Fibroblast of skin of right quadriceps (primary cell): ENCODE measurements at places on chromosomes 4 and X.
A peak's percentile ranks its signal among the peaks of the same experiment; 100 is the strongest.

GRCh38 chrX:86133761-86134160, 14.5 kb upstream of the DACH2 start:
- no peak for DNase-seq

- DNase-seq, result no peak
These were observed 70.7 kb upstream of the TAPT1 start for GRCh38 chr4:16297003-16297402.

GRCh38 chrX:108257556-108257955, 166.0 kb downstream of the ATG4A start:
- no peak for DNase-seq

- no peak for DNase-seq
These were observed 419.1 kb upstream of the LCORL start for GRCh38 chr4:18440527-18441202.

- DNase-seq, result no peak
These were observed 20.6 kb downstream of the ZNF721 start for GRCh38 chr4:478373-478772.

GRCh38 chr4:35506161-35506560, 738.2 kb downstream of the ARAP2 start:
- DNase-seq, result no peak

DNA sequence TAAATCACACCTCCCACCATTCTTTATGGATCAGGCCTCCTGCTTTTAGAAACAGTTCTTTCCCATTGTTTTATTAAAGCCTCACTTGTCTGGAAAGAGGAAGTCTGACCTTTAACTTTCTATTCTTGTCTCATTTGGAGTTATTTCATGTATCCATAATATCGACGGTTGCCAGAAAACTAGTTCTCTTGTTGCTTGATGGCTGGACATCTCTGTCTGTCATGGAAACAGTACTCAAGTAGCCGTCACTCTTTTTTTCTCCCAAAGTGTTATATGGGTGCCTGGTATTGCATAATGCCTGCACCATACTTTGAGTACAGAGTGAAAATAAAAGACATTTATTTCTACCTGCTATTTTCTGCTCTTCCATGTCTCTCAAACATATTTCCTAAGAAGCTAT, 61.4 kb downstream of the PHEX start:
- DNase-seq, result no peak

DNA sequence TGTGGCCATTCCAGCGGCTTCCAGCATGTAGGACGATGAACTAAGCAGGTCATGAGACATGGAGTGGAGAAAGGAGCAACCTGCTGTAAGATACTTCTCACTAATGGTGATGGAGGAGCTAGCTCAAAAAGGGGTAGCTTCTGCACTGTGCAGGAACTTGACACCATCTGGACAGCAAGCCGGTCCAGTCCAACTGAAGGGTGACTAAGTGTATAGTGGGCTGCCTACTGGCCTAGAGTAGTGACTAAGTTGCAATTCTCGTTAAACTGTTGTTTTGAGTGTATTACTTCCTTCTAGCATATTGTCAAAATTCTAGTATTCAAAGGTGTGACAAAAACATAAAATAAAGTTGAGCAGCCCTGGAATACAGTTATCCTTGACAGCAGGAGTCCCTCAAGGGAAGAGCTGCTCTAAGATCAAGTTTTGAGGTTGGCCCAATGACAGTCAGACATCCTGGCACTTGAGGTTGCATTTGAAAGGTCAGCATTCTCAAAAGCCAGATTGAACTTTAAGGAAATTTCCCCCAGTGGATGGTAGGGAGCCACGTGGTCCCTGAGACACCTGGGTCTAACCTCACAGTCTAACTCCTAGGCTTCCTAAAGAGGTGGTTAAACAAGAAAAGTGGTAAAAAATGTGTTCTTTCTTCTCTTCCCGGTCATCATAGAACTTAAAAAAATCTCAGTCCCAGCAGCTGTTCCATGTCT, 8.0 kb downstream of the CETN2 start:
- no peak for DNase-seq

DNA sequence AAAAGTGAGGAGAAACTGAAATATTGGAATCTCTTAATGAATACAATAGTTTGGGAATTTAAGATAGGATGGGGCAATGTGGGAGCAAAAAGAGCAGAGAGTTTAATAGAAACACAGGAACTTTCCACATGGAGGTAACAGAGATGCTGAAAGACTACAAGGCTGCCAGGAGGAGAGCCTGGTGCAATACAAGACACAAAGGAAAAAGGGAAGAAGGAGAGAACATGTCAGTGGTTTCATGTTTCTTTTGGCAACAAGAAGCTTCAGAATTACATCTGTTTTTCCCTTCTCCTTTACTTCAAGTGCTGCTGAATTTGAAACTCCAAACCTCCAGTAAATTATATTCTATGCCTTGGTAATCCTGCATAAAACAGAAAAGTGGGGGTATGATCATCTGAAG, 474.3 kb downstream of the FAT4 start:
- DNase-seq, result no peak

GRCh38 chr4:177005674-177006230, 213.0 kb upstream of the VEGFC start:
- DNase-seq, result peak; percentile 86

DNA sequence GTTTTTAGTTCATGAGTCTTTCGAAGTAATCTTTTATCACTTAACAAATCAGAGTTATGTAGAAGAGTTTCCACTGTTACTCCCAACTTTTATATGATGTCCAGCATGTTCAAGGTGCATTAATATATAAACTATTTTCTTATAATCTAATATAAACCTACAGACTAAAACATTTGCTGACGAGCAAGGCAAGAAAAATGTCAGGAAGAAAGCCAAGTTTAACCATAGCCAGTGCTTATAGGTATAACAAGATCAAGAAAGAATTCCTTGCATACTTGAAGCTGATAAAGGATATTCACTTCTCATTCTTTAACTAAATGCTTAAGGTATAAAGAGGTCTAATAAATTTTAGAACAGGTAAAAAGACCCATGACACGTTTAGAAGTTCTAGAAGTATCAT, 167.7 kb downstream of the NPNT start:
- peak; percentile 34 for DNase-seq

DNA sequence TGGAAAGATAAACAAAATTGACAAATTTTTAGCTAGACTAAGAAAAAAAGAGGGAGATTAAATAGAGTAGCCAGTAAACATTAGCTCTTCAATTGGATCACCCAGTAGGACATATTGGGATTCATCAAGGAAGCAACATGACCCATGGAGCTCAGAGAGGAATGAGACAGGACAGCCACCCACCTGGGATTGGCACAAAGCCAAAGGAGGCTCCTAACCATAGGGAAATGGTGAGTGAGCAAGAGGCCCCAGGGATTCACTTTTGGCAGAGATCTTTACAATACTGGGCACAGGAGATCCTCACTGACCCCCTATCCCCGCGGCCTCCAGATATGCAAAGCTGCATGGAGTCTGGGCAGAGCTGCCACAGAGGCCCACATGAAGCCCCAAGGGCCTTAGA, 34.8 kb upstream of the CXCL6 start:
- no peak for DNase-seq

DNA sequence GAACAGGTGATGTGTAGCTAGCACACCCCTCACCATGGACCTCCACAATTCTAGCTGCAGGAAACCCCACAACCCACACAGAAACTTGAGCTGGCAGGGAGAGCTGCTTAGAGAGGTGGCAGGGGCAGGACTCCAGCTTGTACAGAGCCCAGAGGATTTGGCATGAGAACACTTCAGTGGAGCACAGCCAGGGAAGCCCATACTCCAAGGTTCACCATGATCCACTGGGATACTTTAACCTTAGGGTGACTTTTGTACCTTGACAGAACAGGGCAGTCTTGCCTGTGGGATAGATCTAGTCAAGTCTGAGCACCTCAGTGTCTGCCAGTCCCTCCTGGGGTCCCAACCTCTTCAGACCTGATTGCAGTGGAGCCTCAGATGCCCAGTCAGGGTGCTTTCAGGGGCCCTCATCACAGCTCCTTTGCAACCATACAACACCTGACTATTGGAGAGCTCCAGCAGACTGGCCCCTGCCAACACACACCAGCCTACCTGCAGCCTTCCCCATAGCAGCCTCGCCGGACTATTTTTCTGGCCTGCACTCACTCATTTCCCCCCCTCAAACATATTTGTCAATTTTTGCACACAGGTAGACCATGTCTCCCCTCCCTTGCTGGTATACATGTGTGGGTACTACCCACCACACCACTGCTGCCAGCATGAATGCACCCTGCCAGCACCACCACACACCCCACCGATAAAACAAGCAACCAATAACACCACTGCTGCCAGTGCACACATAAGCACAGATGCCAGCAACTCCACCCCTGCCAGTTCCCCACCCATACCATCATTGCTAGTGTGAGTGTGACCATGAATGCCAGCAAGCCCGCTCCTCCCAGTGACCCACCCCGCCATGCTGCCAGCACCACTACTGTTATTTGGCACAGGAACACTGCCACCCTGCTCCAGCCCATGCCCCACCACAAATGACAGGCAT, 56.0 kb upstream of the CDX4 start:
- no peak for DNase-seq

DNA sequence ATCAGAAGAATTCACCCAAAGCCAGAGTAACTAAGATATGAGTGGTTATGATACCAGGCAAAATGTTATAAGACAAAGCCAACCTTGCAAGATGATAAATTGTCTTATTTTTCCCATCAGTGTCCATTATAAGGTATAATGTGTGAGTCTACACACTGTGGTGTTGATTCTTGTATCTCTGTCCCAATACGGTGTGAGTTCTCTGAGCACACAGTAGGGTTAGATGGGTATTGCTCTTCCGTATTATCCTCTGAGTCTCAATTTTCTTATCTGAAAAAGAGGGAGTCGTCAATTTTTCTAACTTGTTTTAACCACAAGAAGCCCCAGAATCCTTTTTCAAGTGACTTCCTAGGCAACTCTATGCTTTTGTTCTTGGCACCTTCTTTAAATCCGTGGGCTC, 69.9 kb downstream of the HMGB2 start:
- DNase-seq, result no peak

DNA sequence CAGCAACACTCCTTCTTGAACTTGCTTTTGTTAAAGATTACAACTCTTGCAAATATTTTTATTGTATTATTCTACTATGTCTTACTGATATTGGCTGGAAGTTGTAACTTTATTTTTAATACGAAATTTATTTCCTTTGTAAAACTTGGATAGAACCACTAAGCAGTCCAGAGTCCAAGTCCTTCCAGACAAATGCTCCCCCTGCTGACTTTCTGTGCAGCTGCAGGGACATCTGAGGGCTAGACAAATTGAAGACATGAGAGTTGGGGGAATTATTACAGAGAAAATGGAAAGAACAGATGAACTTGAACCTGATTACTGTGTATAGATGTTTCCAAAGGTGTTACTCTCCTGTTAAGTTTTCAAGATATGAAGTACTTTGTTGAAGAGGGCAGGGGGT, 238.8 kb downstream of the GRIA3 start:
- peak; percentile 37 for DNase-seq

GRCh38 chr4:17605236-17605635, 9.2 kb upstream of the MED28 start:
- no peak for DNase-seq

DNA sequence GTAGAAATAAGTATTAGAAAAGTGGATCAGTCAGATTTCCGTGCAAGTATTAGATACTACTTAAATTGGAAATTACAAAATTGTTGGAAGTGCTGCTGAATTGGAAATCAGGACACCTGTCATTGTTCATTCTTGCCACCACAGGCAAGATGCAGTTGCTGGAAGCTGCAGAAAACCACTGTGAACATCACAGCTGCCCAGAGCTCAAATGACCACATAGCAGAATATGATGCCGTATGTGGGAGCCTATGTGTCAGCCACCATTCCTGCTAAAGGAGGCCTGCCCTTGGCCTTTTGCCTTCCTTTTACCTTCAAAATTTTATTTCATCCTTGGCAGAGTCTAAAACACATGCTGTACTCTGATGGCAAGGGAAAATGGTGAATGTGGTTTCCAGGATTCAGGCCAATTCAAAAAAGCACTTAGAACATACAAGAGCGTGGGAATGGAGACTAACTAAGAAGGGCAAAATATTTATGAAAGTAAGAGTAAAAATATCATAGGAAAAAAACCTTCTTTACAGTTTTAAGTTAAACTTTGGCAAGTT, 1005.5 kb upstream of the GRID2 start:
- no peak for DNase-seq

DNA sequence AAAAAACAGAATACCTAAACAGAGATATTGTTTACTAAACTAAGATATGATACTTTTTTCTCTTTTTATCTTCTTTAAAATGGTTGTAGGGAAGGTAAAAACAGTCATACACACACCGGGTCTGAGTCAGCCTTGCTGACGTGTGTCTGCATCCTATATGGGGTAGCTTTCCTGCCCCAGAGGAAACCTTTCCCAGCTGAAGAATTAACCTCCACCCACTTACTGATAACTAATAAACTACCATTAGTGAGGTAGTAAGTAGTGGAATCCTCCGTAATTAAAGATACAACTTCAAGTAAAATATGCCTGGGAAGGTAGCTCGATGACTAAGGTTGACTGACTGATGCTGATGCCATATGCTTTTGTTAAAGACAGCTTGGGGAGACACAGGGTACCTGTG, 312.2 kb downstream of the DCTD start:
- DNase-seq, result peak; percentile 46

DNA sequence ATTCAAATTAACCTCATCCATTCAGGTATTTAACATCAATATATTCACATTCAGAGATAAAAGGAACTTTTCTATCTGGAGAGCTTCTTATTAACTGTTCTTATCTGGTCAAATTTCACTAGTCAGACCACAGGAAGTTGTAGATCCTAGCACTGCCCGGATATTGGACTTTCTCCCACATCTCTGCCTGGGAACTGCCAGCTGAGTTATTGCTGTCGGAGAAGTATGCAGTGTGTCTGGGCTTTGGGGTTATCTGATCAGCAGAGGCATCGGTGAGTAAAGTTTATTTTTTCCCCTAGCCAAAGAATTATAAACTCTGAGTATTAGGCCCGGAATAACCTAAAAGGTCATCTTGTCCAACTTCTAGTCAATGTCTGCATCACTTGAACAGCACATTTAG, 45.1 kb downstream of the OR13H1 start:
- peak; percentile 5 for DNase-seq

- DNase-seq, result no peak
These were observed 10.4 kb downstream of the ADAMTS3 start for GRCh38 chr4:72558655-72559054.

DNA sequence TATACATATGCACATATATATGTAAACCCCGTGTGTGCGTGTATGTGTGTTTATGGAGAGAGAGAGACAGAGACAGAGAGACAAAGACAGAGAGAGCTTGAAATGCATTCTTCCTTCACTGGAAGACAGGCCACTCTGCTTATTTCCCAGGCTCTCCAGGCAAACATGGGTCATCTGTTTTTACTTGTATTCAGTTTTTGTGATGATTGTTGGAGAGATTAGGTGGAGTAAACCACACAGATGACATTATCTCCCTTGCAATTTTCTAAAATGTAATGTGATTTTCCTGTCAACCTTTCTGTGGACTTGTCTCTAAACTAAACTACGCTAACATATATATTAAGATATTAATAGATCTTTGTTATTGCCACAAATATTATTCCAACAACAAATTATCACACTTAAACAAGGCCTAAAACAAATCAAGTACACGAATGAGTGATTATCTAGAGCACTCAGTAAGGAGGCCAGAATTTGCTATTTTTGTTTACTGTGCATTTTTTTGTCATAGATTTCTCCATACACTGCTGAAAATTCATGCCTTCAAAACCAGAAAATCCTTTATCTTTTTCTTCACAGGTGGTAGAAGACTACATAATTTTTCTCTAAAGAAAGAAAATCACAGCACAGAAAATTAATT, 251.8 kb upstream of the SLIT2 start:
- DNase-seq, result no peak
